ENCODE measurements at places on chromosomes 6 and 20.

DNA sequence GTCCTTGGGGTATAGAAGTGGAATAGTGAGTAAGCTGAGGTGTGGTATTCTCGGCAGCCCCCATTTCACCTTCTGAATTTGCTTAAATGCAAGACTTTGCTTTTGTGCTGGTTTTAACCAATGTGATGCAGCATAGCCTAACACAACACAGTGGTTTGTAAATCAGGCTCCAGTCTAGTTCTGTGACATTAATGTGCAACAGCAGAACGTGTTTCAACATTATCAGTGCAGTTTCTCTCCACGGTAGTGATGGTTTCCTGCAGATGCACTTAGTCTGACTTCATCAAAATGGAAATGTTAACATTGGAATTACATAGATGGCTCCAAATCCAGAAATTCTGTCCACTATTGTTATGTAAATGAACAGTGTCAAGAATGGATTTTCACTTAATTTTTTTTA is 139.5 kb downstream of the ZFAND3 start:
- DNase-seq: no peak

DNA sequence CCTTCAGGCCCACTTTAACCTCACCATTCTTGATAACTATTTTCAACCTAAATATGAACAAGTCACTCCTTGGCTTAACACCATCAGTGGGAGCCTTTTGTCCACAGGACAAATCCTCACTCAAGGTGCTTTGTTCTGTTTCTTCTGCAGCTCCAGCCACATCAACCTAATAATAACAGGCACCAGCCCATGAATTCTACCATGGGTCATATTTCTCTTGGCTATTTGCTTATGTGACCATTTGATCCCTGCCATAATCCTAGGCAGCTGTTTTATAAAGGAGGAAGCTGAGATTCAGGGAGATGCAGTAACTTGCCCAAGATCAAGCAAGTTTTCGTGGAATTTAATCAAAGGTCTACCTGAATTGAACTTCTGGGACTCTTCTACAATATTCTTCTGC is 561.3 kb downstream of the DHX35 start:
- DNase-seq: no peak

DNA sequence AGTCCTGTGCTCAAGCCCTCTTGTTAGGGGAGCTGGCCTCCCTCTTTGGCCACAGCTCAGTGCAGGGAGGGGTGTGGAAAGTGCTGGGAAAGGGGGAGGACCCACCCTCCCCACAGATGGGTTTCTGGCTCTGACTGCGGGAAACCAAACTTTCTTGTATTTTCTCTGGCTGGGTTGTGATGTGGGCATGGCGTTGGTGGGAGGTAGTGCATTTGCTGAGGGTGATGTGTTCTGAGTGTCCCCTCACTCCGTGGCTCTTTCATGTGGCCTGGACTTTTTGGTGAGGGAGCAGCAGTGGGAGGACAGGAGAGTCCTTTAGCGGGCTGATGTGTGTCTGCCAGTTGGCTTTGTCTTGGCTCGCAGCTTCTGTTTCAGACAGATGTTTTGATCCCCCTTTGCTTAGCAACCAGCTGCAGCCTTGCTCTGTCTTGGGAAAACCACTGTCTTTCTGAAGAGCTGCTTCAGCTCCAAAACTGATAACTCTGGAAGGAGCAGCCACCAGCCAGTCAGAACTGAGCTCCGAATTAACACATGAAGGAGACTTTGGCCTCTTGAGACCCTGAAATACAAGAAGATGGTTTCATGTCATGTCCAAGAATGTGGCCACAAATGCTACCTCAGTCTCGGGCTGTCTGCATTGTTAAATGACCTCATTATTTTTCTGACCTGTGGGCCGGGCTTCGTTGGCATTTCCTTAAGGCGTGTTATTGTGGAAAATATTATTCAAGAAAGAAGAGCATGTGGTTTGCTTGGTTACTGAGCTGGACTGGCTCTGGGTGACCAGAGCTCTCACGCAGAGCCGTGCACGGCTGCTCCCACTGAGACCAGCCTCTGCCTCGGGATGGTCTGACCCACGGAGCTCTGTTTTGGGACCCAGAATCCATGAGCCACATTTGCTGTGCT is 21.5 kb downstream of the SYNJ2 start:
- no peak for DNase-seq

DNA sequence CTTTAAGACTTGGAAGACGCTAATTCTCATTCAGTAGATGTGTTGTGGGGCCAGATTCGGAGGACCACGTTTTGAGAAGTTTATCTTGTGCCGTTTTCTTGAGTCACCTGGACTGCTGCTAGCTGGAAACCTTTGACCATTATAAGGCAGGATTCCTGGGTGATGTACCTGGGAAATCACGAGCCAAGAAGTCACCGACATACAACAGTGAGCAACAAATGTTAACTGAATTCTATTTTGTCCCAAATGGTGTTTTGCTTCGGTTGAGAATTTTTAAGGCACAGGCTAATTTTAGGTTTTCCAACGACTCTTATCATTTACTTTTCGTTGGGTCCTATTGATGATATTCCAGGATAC is 93.4 kb upstream of the BTN3A2 start:
- DNase-seq: peak; percentile 26

DNA sequence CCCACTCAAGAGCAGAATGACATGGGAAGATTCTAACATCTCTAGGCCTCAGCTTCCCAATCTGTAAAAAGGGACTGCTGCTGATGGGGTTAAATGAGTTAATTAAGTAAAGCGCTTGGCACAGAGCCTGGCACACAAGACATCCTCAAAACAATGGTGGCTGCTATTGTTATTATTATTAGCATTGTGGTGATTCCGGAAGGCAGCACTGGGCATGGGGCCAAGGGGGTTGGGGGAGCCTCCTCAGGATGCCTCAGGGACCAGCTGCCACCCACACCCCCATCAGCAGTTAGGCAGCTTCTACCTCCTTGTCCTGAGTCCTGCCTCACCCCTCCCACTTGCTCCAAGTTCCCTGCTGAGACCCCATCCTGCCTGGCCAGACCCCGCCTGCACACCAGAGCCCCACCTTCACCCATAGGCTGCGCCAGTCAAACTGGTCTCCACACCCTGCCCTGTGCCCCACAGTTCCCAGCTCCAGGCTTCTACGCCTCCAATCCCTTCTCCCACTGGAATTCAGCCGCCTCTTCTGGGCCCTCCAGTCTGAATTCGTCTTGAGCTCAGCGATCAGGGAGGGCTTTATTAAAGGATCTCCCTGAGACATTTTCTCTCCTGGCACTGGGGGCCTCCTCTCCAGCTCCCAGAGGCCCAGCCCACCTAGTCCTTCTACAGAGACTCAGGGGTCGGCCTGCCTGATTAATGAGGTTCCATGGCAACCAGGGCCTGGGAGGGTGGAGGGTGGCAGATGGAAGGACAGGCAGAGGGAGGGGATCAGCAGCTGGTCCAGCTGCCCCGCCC is 1.5 kb downstream of the E2F1 start:
- DNase-seq: no peak

DNA sequence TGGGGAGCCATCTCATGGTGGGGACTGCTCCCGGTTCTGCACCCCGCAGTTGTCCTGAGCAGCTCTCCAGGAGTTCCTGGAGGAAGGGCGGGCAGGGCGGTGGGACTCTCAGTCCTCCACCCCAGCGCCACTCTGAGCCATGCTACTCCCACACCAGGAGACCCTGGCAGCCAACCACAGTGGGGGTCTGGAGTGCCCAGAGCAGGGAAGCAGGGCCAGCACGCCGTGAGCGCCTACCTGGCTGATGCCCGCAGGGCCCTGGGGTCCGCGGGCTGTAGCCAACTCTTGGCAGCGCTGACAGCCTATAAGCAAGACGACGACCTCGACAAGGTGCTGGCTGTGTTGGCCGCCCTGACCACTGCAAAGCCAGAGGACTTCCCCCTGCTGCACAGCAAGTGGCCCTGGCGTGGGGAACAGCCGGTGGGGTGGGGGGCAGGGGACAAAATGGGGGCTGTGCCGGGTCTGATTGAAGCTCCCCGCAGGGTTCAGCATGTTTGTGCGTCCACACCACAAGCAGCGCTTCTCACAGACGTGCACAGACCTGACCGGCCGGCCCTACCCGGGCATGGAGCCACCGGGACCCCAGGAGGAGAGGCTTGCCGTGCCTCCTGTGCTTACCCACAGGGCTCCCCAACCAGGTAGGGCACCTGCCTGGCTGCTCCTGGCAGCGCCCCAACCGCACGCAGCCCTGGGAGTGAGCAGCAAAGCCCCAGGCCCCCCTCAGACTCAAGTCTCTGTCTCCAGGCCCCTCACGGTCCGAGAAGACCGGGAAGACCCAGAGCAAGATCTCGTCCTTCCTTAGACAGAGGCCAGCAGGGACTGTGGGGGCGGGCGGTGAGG is 1.6 kb upstream of the TNFRSF6B start:
- DNase-seq: no peak

- no peak for DNase-seq
These were observed 71.4 kb downstream of the MAFB start for GRCh38 chr20:40617594-40617993.

DNA sequence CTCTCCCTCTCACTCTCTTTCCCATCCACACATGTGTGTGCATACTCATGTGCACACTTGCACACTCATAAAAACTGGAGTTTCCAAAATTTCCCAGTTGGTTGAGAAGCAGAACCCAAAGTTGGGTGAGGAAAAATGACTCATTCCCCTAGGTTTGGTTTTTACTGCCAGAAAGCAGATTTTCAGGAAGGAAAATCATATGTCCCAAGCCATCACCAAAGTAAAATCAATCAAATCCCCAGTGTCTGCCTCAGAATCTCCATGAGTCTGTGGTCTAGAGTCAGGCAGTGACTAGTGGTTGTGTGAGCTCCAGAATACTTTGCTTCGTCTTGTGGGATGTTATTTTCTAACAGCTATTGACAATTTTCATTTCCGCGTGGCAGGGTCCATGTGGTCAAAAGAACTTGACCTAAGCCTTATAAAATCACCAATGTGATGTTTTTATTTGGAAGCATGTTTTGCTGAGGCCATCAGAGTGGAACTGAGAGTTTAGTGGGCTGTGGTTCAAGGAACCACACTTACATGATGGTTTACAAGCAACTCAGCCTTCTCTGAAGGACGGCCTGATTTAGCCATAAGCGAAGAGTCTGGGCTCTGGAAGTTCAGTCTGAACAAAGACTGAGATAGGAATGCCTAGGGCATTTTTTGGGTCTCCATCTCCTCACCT is 81.9 kb upstream of the CCN6 start:
- DNase-seq: no peak
